SK-N-DZ (cell line): ENCODE measurements at places on chromosomes 5 and 9.

DNA sequence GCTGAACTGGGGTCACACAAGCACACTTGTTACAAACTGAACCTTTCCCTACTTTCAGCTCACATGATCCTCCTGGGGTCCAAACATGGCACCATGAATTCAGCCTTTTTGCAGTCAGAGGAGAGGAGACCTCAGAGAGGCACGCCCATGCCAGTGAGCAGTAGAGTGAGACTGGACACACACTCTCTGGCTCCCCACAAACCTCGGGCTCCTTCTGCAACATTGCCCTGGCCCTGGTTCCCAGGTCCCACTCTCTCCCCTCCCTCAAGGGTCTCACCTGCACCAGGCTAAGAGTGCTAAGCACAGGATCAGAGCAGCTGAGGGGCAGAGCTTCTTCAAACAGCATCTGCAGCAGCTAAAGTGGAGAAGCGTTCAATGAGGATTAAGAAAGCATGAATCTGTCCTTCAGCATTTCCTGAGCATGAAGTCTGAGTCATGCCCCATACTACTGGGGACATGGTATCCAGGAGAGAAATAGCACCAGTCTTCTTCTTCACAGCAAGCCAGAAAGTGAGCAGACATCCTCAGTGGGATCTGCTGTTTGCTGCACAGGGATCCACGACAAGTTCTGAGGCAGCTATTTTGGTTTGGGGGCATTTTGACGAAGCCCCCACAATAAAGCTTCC lies 27.2 kb downstream of the SLC35A4 start:
- DNase-seq = no peak

- no peak for DNase-seq
These were observed 8.0 kb upstream of the FCN2 start for GRCh38 chr9:134872482-134873231.

GRCh38 chr5:94993491-94993890 lies 291.4 kb downstream of the MCTP1 start:
- DNase-seq = no peak

DNA sequence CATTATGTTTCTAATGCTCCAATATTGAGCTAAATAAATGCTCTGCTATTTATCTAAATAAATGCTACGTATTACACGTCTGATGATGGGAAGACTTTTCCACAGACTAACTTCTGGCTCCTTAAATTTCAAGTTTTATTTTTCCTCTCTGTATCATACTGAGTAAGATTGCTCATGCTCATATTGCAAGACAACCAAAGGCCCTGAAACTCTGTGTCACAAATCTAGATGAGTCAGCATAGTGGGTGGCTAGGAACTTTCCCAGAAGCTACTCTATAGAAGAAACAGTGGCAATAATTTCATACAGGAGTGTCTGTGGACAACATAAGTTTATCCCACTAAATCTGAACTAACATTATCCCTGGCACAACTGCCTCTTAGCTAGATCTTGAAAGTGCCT lies 53.0 kb upstream of the RFX3 start:
- no peak for DNase-seq

DNA sequence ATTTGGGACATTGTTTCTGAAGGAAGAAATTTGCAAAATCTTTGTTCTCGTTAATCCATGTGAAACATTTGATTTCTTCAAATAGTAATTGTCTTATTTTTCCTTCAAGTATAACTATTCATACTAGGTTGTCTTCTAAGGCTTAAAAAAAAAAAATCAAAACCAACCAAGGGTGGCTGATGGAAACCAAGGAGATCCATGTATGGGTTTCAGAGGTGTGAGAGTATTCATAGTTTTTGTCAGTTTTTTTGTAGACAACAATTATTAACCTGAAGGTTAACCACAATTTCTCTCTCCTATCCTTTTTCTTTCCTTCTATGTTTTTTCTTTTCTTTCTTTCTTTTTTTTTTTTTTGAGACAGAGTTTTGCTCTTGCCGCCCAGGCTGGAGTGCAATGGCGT lies 35.4 kb downstream of the KDM4C start:
- no peak for DNase-seq

DNA sequence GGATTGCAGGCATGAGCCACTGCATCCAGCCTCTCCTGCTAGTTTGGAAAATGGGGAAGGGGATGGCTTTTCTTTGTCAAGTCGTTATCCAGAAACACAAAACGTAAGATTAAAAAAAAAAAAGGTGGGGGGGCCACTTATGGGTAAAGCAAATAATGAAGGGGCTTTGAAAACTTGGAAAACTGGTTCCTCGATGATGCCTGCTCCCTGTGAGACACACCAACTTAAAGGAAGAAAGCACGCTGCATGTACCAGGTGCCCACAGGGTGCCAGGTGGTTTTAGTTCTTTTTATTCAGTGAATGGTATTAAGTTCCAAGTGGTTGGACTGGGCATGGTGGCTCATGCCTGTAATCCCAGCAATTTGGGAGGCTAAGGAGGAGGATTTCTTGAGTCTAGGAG lies 170.1 kb downstream of the GOLPH3 start:
- no peak for DNase-seq

DNA sequence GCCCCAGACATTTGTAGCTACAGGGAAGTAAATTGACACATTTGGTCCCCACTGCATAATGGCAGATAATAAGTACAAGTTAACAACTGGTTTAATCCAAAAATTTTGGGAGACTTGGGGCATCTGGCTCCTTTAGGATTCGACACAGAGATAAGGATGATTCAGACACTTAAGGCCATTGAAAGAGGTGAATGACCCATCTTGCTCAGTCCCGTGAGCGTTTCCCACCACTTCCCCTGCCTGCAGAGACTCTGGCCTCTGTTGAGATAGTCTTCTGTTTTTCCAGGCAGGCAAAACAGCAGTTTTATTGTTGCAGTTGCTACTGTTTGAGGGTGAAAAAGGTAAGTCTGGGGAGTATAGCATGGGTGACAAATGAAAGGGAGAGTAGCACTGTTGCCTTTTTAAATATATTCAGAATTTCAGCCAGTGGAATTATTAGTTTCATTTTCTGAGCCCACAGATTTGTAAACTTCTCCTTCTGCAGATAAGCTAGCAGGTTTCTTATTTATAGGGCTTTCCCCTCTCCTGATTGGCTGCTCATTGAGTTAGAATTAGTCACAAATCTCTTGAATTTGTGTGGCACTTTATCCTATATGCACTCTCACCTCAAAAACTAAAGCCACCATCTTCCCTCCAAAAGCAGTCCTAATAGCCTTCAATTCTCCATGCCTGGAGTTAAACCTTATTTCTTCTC lies 19.3 kb downstream of the ACO1 start:
- no peak for DNase-seq

DNA sequence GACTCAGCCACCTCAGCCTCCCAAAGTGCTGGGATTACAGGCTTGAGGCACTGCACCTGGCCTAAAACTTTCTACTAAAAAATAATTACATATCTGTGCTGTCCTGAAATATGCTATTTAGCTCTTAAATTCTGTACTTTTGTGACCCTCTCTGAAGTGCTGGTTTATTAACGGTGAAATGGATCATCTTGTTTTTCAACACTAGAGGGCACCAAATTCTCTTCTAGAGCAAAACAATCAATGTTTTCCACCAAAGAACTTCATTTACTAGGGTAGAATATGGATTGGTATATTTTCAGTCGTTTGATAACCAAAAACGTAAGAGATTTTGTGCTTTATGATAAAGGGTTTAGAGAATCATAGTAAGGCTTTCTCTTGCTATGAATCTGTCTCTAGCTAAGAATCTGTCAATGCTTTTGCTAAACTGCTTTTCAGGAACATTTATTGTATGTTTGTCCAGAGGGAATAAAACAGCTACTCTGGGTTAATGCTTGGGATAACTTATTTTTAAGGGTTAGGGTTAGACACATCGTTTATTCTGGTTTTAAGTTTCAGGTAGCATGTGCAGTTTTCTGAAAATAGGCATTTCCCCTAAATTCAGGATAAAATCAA lies 63.6 kb downstream of the RNF180 start:
- DNase-seq = peak; percentile 23

DNA sequence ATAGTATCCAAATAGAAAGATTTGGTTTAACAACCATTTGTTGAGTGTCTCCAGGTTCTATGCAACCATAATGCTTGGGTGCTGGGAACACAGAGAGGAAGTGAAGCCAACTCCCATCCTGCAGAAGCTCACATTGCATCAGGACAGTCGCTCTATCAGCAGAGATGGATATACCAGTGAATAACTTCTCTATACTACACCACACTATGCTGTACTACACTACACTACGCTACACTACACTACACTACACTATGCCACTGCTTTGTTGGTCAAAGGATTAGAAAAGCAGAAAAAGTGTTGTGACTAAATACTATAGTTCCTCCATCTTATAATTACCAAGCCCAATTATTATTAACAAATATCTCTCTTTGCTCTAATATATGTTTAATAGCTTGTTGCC lies 89.2 kb upstream of the PRRC1 start:
- no peak for DNase-seq

- DNase-seq = no peak
These were observed 42.5 kb downstream of the VAV2 start for GRCh38 chr9:133949486-133950061.

GRCh38 chr5:115419846-115420585 lies 123.6 kb upstream of the CCDC112 start:
- no peak for DNase-seq

- no peak for DNase-seq
These were observed 92.6 kb downstream of the TMEM174 start for GRCh38 chr5:73265641-73266040.

DNA sequence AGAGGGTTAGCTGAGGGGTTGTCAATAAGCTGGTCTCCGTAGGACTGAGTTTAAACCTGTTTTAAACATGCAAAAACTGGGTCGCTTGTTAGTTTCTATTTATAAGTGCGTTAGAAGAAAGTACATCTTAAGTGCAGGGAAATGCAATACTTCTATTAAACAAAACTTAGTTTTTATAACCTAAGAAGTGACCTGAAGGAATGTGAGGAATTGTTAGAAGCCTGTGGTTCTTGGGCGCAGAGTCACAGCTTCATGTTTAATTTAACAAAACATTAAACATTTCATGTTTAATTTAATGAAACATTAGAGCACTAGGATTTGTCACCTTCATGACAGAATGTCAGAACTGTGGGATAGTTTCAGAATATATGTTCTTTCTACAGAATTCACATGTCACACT lies 469.2 kb upstream of the WWC1 start:
- no peak for DNase-seq

- no peak for DNase-seq
These were observed 11.0 kb upstream of the ERMP1 start for GRCh38 chr9:5843794-5844471.

- no peak for DNase-seq
These were observed 233.0 kb upstream of the ATP10B start for GRCh38 chr5:161085056-161085455.

GRCh38 chr9:120507936-120508510 lies 71.9 kb downstream of the CDK5RAP2 start:
- DNase-seq = no peak

- no peak for DNase-seq
These were observed 341.9 kb downstream of the TMEM167A start for GRCh38 chr5:82735160-82735789.

DNA sequence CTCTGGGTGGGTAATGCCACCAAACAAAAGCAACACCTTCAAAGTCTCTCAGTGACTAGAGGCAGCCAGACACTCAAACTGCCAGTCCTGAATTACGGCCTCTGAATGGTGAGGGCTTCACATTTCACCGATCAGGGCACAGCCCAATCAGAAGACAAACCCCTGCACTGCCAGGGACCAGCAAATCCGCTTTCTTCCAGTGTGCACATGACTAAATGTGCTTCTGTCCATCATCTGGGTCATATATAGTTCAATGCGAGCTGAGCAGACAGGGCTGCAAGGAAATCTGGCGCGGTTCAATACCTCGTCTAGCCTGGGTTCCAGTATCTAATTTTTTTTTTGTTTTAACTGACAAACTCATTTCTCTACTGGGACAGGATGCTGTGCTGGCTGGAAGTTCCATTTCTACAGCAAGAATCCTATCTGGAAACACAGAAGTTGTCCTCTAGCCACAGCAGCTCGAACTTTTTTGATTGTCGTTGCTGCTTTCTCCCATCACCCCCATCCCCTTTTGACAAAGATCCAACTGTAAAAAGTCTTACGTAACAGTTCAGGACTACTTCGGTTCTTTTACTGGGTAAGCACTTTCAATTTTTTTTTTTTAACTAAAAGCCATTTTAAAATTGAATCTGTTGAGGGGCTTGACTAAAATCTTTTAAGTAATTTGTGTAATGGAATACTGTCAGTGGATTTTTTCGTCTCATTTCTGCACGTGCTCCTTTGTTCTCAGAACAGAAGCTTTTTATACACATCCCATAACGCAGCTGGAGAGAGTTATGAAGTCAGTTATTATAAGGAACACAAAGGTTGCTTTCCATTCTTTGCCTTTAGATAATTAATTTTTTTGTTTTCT lies 112.7 kb downstream of the NR6A1 start:
- DNase-seq = peak; percentile 96

DNA sequence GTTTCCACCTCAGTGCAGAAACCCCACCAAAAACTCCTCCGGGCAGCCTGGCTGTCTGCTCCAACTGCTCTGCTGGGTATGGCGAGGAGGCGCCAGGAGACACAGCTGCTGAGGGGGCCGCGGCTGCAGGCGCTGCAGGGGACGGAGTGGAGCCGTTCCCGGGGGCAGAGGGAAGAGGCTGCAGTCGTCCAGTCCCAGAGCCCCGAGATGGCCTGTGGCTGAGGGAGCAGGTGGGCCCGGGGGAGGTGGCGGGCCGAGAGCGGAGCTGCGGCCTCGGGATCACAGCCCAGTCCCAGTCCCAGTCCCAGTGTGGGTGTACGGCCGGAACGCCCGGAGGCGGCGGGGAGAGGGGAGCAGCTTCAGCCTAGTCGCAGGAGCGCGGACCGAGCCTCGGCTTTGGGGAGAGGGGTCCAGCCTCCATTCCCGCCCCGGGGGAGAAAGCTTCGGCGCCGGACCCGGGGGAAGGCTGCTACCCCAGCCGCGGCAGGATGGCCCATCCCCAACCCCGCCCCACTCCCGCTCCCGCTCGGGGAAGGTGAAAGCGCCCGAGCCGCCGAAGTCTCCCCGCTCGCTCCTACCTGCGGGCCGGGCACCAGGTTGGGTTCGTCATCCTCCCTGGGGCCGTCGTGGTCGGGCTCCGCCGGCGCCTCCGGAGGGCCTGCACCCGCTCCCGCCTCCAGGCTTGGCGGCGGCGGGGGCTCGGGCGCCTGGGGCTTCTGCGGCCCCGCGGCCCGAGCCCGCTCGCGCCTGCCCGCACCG lies 513 bp downstream of the FAM193B start:
- DNase-seq = no peak
